H1 (cell line): ENCODE measurements at places on chromosomes 7 and 10.

DNA sequence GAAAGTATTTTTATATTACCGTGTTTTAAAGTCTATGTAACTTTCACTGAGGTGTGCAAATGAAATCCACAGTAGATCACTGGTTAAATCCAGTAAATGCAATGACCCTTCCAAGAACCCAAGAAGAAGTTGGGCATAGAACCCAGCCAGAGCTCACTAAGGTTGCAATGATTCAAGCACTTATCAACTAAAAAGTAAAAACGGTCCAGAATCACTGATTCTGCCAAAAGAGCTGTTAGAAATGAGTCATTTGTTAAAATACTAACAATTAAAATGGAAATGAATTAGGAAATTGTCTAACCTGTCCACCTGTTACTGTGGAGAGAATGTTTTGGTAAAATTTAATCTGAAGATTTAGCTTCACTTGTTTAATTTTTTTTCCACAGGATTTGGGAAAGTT, 74.4 kb downstream of the ANK3 start:
- no peak overlapping the region for H3K4me3 ChIP-seq
- no peak overlapping the region for H3K27ac ChIP-seq
- no peaks in the 10 kb centered on the region for H3K4me1 ChIP-seq
- no peak for DNase-seq

DNA sequence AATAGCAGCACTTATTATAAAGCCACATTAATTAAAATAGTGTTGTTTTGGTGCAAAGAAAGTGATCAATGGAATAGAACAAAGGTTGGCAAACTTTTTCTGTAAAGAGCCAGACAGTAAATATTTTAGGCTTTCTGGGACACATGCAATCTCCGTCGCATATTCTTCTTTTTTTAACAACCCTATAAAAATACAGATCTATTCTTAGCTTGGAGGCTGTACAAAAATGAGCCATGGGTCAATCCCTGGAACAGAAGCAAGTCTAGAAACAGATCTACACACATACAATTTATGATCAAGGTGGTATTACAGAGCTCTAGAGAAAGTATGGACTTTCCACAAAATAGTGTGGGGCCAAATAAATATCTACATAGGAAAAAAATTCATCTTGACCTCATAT, 71.8 kb downstream of the ARHGAP21 start:
- no peaks in the 10 kb centered on the region; the same call in 1 of the 2 replicates for H3K4me1 ChIP-seq
- H3K27me3 ChIP-seq = no peaks in the 10 kb centered on the region

GRCh38 chr7:122429926-122430325, 125.4 kb upstream of the FEZF1 start:
- no peak for DNase-seq
- H3K4me3 ChIP-seq = no peak overlapping the region

- H3K36me3 ChIP-seq = no peaks in the 10 kb centered on the region
- peak within 1 kb of the TSS; percentile 98 for H3K4me3 ChIP-seq
- H3K27ac ChIP-seq = peak within 1 kb of the TSS; percentile 91
- no peaks in the 10 kb centered on the region for H3K27me3 ChIP-seq
Measured at GRCh38 chr10:110919349-110919931, at the start of gene SHOC2. TSS of gene SHOC2 (plus strand) at chr10:110919604. CDS start at chr10:110964359, 44,755 bp downstream.

- peaks cover 9% of the 10 kb centered on the region; the same call in 1 of the 2 replicates for H3K4me1 ChIP-seq
- H3K27ac ChIP-seq = no peak overlapping the region
- H3K36me3 ChIP-seq = no peaks in the 10 kb centered on the region
- H3K27me3 ChIP-seq = no peaks in the 10 kb centered on the region
- no peak overlapping the region for H3K4me3 ChIP-seq
Measured at GRCh38 chr7:74063223-74063641, 20.4 kb upstream of the LIMK1 start.

DNA sequence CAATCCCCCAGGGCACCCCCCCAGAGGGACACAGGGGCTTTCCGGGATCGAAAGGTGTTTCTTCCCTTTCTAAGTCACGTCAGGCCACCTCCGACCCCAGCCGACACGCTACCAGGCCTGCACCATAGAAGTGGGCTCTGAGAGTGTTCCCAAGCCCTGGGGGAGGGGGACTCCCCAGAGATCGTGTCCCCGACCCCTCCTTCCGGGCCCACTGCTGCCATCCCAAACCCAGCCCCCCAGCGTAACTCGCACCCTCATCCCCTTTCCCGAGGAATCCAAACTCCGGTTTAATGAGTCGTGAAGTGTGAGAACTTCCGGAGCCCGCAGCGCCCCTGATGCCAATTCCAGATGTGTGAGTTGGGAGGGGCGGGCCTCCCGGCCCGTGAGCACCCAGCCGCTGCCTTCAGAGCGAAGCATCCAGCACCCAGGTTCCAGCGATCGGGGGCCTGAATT, 11.3 kb downstream of the UNCX start:
- no peak for DNase-seq
- no peak overlapping the region for H3K27ac ChIP-seq
- H3K4me3 ChIP-seq = no peak overlapping the region
- H3K27me3 ChIP-seq = peaks cover 95% of the 10 kb centered on the region

- no peaks in the 10 kb centered on the region for H3K36me3 ChIP-seq
- DNase-seq = no peak
- H3K4me3 ChIP-seq = no peak overlapping the region
- no peak overlapping the region for H3K27ac ChIP-seq
- no peaks in the 10 kb centered on the region for H3K4me1 ChIP-seq
Measured at GRCh38 chr7:30201161-30201666, 66.4 kb downstream of the MTURN start.

DNA sequence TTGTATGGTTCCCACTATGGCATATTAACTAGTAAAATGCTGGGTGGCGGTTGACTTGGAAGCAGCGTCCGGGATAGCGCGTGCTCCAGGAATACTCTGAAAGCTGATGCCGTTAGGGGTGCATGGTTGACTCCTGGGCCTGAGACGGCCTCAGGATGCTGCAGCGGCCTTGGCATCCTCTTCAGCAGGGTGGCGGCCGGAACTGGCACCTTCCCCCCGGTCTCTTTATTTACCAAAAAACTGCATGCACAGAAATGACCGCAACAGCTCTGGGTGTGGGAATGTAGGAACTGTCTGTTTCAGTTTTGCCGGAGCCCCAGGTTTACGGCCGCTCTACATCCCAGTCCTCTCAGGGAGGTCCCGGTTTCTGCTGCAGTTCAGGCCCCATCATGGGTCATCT, 28.8 kb downstream of the PFKP start:
- H3K36me3 ChIP-seq = peaks cover 3% of the 10 kb centered on the region
- H3K27me3 ChIP-seq = no peaks in the 10 kb centered on the region
- no peak for DNase-seq

DNA sequence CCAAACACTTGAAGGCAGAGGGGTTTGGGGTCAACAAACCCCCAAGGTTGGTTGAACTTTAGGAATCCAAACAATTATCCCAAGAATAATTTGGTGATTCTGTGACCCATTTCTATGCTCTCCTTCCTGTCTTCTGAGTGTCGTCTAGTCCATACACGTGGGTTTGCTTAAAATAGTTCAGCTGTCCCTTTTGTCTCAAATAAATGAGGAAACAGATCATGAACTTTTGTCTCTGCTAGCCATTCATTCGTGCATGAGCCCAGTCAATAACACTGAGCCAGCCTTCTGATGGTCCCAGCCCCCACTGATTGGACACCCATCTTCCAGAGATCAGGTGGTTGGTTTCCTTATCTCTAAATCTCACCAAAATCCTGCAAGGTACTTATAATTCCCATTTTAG, 255.4 kb downstream of the PRPF18 start:
- DNase-seq = no peak
- no peaks in the 10 kb centered on the region for H3K4me1 ChIP-seq
- no peak overlapping the region for H3K4me3 ChIP-seq
- no peak overlapping the region for H3K27ac ChIP-seq

- no peaks in the 10 kb centered on the region for H3K36me3 ChIP-seq
- no peaks in the 10 kb centered on the region for H3K4me1 ChIP-seq
- peaks cover 30% of the 10 kb centered on the region for H3K27me3 ChIP-seq
- H3K4me3 ChIP-seq = no peak overlapping the region
- no peak overlapping the region for H3K27ac ChIP-seq
Measured at GRCh38 chr7:128137181-128137580, 103.9 kb upstream of the LEP start.

- no peak for DNase-seq
- no peak overlapping the region for H3K27ac ChIP-seq
- peaks cover 13% of the 10 kb centered on the region for H3K4me1 ChIP-seq
Measured at GRCh38 chr10:110221721-110222261, 14.4 kb downstream of the MXI1 start.

- H3K27ac ChIP-seq = no peak overlapping the region
- H3K4me3 ChIP-seq = no peak overlapping the region
- DNase-seq = no peak
Measured at GRCh38 chr10:14162629-14163344, 167.9 kb downstream of the FRMD4A start.

DNA sequence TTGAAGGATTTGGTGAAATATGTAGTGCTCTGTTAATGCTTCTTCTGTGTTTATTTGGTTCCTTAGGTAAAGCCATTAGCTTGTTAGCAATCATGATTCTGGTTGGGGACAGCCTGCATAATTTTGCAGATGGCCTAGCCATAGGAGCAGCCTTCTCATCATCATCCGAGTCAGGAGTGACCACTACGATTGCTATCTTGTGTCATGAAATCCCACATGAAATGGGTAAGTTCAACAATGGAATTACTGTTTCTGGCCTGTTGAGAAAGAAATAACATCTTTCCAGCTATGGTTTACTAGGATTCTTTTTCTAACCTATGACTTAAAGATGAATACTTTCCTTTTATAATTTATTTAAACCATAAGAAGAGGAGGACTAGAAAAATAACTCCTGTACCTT, 48.9 kb downstream of the SLC39A12 start:
- no peaks in the 10 kb centered on the region for H3K4me1 ChIP-seq
- H3K36me3 ChIP-seq = no peaks in the 10 kb centered on the region
- no peak overlapping the region for H3K4me3 ChIP-seq
- DNase-seq = no peak

DNA sequence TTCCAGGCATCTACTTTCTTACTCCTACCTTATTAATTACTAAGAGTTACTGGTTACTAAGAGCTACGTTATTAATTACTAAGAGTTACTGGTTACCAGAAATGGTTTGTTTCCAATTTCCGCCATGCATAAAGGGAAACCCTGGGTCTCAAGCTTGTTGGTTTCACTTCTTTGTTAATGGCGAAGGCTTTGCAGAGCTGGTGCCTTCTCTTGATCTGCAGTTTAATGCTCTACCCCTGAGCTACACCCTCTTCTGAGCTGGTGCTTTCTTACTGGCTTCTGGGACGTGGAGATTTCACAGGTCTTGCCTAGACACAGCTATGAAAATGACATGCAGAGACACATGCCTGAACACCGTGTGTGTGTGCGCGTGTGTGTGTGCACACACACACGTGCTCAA, 560 bp downstream of the CPA4 start:
- H3K27ac ChIP-seq = no peak overlapping the region
- no peaks in the 10 kb centered on the region for H3K27me3 ChIP-seq
- no peaks in the 10 kb centered on the region for H3K4me1 ChIP-seq
- H3K4me3 ChIP-seq = no peak overlapping the region

- no peak for DNase-seq
- H3K4me1 ChIP-seq = peaks cover 29% of the 10 kb centered on the region
- H3K4me3 ChIP-seq = no peak overlapping the region
- no peaks in the 10 kb centered on the region for H3K27me3 ChIP-seq
- H3K36me3 ChIP-seq = no peaks in the 10 kb centered on the region
- no peak overlapping the region; the same call in 1 of the 2 replicates for H3K27ac ChIP-seq
Measured at GRCh38 chr10:79147796-79148451, 79.2 kb downstream of the ZMIZ1 start.

DNA sequence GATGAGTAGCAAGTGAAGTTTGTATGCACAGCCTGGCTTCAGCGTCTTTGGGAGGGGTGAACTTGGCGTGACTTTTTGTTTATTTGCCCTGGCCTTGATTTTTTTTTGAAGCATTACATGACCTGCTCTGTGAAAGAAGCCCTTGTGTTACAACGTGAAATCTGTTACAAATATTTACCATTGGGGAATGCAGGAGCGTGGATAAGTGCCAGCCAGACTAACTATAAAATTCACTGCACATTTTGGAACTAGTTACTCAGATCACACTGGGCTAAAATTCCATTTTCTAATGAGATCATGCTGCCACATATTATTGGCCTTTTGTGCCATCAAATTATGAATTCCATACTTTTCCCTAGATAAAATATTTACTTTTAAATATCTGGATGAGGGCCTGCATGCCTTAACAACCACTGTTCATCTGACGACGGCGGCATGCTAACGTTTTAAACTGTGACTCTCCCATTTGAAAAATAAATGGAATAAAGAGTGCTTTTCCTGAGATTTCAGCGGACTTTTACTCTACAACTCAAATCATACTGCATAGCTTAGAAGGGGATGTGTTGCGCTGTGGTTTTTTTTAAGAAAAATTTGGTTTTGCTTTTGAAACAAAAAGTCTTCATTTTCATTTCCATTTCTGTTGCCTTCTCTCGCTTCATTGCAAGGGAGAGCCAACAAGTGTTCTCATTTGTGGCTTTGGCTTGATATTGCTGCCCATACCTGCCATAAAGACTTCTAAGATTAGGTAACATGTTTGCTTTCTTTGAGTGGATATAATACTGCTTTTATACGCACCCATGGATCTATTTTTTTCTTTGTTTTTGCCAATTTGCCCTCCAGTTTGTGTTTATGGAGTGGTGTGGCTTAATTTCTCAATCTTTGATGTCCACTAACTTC, 352.2 kb downstream of the TFEC start:
- no peak for DNase-seq
- H3K36me3 ChIP-seq = no peaks in the 10 kb centered on the region
- H3K27me3 ChIP-seq = no peaks in the 10 kb centered on the region
- no peaks in the 10 kb centered on the region; the same call in 1 of the 2 replicates for H3K4me1 ChIP-seq
- no peak overlapping the region for H3K27ac ChIP-seq

DNA sequence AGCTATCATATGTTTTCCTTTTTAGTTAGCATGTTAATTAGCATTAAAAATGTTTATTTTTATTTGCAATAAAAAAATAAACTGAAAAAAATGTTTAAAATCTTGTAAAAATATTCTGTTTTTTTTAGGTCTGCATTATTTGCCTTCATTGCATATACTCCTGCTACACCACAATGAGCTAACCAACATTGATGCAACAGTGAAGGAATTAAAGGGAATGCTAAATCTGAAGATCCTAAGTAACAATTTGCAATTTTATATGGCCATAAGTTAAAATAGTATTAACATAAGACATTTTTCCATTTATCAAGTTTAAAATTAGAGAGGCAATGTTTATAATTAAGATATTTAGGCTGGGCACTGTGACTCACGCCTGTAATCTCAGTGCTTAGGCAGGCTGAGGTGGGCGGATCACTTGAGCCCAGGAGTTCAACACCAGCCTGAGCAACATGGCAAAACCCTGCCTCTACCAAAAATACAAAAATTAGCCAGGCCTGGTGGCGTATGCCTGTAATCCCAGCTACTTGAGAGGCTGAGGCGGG, 32.2 kb downstream of the LRRC72 start:
- no peak overlapping the region for H3K4me3 ChIP-seq
- no peaks in the 10 kb centered on the region for H3K4me1 ChIP-seq
- no peaks in the 10 kb centered on the region for H3K27me3 ChIP-seq
- no peak overlapping the region for H3K27ac ChIP-seq
- no peak for DNase-seq

- no peaks in the 10 kb centered on the region for H3K27me3 ChIP-seq
- H3K4me1 ChIP-seq = no peaks in the 10 kb centered on the region
- no peak overlapping the region for H3K4me3 ChIP-seq
- H3K27ac ChIP-seq = no peak overlapping the region
- no peaks in the 10 kb centered on the region for H3K36me3 ChIP-seq
Measured at GRCh38 chr7:141820067-141820466, 21.2 kb downstream of the PRSS37 start.
